ENCODE measurements at places on chromosomes 6 and 20.

DNA sequence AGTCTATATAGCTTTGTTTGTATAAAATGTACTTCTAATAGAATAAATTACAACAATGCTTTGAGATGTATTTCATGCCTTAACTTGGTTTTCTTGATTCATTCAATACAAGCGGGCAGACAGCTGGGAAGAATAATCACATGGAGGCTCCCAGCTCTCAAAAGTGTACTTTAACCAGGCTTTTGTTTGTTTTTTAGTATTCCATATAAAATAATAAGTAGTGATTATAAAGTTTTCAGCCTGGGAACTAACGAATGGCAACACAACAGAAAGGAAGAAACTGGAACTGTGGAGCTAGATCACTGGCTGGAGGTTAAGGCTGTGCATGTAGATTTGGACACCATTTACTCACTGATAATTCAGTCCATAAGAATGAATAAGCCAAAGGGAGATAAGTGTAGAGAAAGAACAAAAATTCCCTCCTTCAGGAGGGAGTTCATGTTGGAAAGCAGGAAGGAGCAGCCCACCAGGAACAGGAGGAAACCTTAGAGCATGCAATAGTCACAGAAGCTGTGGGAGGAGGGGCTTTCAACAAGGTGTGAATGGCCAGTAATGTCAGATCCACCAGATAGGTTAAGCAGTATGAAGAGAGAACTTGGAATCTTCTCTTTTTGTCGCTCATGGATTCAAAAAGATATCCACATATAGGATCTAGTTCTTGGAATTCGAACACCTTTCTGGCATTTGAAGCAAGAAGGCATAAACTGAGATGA is 41.2 kb upstream of the SLC35D3 start:
- DNase-seq: no peak

DNA sequence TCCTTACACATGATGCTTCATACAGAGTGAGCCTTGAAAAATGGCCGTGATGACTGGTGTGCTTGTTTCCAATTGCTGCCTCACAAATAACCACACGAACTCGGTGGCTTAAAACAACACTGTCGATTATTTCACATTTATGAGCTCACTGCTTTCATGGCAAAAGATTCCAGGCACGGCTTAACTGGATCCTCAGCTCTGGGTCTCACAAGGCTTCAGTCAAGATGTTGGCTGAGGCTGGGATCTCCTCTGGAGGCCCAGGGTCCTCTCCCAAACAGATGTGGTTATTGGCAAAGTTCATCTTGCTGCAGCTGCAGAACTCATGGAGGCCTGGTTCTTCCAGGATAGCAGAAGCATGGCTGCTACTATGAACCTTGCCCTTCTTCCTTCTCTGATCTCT is 144.6 kb downstream of the TFAP2C start:
- DNase-seq: no peak

DNA sequence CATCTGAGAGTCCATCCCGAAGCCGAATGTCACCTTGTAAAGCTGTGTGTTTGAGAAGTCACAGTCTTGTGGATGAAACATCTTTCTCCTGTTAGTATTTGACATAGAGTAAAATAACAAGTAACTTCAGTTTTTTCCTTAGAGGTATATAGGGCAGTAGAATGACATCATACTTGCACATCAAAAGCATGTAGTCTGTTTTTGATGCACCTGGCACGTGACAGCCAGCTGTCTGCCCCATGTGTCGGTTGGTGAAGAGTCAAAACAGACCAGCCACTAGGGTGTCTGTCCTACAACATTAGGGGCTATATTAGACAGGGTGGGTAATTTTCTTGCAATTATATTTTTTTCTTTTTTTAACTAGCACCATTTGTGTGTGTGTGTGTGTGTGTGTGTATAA is 70.2 kb downstream of the SNX9 start:
- no peak for DNase-seq

- peak; percentile 77 for DNase-seq
Measured at GRCh38 chr20:52191916-52192718, 538 bp upstream of the ZFP64 start.

GRCh38 chr6:55713436-55713835 is 134.4 kb upstream of the HMGCLL1 start:
- no peak for DNase-seq

DNA sequence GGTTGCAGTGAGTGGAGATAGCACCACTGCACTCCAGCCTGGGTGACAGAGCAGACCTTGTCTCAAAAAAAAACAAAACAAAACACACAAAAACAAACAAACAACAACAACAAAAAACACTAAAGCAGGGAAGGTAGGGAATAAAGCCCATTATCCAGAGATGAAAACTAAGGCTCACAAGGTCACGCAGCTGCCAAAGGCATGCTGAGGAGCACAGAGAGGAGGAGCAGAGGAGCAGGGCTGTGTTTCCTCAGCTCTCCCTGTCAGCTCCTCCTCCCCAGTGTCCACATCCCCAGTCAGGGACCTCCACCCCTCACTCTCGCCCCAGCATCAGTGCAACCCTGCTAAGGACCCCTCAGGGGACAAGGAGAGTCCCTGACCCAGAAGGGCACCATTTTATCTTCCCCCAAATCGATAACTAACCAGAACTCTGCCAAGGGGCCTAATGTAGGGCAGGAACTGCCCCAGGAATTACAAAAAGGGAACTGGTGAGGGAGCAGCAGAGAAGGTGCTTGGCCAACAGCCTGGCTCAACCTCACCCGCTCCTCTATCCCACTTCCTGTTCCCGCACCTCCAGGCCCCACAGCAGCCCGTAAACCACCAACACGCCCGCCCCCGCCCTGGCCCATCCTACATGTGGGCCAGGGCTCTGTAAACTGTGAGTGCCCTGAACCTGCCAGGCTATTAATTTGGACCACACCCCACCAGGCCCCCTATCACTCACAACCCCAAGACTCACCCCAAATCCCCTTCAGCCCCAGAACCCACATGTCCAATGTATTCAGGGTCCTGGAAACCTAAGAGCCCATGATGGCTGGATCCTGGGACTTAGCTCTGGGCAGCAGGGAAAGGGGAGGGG is 9.0 kb downstream of the TEAD3 start:
- DNase-seq: no peak

Measured in HuH-7.5 (cell line).